RPMI8226 (cell line): ENCODE measurements at places on chromosomes 16 and 17.

GRCh38 chr16:67533024-67533560, 4.5 kb downstream of the RIPOR1 start:
- no peak for DNase-seq

DNA sequence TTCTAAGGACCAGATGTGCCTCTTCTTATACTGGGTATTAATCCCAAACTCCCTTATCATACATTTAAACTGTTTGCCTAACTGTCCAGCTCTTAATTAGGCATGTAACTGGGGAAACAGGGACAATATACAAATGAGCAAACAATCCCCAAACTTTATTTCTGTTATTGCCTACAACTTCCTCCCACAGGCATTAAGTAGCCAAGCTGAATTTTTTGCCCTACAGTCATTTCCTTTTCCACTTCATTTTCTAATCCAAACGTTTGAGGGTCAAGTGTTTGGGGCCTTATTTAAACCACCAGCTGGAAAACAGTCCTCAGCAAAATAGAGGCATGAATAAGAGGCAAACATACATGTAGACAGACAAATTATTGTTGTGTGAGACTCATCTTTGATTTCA, 77.4 kb upstream of the CCL2 start:
- no peak for DNase-seq

DNA sequence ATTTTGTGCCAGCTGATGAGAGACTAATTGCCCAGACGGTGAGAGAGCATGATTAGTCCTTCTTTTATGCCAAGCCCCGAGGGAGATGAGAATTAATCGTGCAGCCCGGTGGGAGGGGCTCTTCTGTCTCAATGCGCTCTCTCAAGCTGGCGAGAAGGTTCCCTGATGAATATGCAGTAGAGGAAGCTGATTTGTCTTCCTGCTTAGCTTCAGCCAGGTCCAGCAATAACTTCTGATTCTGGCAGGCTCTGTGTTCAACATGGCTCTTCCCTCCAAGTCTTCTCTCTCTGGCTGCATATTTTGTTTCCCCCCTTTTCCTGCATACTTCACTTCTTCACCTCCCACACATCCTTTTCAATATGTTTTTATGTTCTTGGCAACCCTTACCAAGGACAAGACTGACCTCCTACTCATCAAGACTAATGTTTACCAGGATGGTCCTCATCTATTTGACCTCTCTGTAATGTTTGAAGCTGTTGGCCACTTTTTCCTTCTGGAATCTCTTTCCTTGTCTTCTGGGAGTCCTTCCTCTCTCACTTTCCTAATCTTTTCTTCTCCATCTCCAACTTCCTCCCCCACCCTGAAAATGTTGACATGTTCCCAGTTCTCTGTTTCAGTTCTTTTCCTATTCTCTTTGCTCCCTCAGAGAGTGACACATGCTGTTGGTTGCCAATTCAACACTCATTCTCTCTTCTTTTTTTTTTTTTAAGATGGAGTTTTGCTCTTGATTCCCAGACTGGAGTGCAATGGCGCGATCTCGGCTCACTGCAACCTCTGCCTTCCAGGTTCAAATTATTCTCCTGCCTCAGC, 33.1 kb downstream of the ARL4D start:
- no peak for DNase-seq

DNA sequence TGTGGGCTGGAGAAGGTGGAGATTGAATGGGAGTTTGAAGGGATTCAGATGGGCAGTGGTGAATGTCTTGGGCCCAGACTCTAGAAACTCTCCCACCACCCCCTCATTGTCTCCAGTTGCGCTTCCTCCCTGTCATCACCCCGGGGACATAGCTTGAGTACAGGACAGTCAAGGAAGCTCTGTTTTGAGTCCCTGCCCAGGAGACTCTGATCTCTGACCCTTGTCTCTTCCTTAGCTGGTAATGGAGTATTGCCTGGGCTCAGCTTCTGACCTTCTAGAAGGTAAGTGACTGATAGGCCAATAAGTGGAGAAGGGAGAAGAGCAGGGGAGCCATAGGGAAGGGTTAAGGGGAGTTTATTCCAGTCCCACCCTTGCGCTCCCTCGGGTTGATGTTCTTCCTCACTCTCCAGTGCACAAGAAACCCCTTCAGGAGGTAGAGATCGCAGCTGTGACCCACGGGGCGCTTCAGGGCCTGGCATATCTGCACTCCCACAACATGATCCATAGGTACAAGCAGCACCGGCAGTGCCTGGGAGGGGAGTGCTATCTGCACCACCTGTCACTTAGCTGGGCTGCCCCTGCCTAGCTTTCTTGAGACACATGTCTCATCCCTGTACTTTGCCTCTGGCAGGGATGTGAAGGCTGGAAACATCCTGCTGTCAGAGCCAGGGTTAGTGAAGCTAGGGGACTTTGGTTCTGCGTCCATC, 5.0 kb downstream of the TAOK2 start:
- DNase-seq, result no peak

GRCh38 chr17:13016881-13017654, 759 bp downstream of the ELAC2 start:
- no peak for DNase-seq

- no peak for DNase-seq
Observed at GRCh38 chr17:32998887-32999228, 7.2 kb downstream of the SPACA3 start.

DNA sequence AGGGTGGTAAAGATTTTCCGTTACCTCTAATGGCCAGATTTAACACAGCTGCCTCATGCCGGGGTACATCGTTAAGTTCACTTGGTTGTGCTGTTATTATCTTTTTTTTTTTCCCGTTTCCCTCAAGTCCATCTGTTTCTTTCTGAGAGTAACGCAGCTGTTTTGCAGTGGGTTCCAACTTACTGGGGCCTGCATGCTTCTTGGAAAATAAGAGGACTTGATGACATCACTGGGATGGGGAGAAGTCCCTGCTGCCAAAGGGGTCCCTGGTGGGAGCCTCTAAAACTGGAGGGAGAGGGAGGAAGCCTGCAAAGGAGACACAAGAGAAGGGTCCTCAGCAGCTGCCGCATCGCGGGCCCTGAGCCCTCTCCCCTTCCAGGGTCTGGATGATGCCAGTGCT, 77.8 kb upstream of the NOL11 start:
- no peak for DNase-seq

GRCh38 chr16:14303182-14303618, 232.1 kb downstream of the MRTFB start:
- DNase-seq, result peak; percentile 40

DNA sequence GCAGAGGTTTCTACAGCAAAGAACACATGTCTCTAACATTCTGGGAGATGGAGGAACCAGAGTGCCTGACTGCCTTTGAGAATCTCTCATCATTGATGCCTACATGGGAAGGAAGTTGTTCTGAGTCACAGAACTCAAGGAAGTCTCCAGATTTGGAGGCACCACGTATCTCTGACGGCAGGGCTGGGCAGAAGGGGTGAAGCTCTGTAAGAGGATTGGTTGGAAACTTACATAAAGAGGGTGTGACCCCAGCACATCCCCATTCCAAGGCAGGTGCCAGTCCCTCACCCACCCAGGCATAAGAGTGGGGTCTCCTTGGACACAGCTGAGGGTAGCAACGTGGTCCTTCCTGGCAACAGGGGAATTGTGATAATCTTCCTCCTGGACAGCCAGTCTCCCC, 17.4 kb downstream of the TNFRSF13B start:
- no peak for DNase-seq

DNA sequence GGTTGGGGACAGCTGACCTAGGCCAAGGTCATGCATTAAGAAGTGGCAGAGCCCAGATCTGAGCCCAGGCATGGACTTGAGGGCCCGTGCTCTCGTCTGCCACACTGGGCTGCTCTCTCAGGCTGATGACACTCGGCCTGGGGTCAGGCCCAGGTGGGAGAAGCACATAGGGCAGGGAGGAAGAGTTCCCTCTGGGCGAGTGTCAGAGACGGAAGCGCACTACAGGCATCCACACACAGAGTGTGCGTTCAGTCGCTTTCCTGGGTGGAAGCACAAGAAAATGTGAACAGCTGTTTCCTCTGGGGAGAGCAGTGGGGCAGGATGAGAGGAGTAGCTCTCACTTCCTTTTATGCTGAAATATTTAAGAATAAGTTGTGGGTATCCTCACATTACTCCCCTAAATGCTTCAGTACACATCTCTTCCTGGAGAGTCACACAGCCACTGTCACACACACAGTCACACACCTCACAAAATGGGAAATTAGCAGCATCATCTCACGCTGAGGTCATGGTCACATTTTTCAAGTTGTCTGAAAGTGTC, 59.7 kb downstream of the B9D1 start:
- no peak for DNase-seq

GRCh38 chr17:47862621-47863440, 11.9 kb upstream of the SP6 start:
- no peak for DNase-seq

GRCh38 chr17:67090341-67090740, 46.0 kb downstream of the CACNG1 start:
- no peak for DNase-seq

DNA sequence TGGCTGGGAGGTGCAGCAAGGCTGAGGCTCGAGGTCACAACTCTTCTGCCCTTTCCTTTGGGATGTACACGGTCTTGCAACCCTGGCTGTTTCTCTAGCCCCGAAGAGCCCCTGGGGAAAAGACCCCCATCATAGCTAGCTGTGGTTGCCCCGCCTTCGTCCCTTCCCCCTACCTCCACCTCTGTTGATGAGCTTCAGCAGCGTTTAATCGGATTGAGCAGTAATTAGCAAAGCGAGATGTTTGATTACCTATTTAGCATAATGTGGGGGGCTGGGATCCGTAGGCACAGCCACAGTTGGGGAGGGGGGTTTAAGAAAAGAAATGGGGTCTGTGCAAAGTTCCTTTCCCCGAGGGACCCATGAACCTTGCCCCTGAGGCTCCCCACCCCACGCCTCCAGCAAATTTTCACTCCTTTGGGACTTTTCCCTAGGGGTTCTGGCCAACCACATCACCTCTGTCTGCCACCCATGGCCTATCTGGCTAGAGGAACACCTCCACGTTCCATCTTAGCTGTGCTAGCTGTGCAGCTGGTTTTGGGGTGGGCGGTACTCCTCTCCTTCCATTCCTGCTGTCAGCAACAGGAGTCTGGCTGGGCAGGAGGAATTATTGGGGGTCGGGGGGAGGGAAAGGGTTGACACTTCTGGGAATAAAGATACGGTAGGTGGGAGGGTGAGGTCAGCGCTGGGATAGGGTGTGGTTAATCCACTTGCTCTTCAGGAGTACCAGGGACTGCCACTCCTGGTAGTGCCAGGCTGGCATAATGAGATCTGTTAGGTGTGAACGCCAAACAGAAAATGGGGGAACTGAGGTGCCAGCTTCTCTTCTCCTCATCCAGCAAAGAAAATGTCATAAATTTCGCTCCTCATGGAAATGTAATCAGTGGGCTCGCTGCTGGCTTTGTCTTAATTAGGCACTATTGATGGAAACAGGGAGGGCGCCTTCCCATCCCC, 1.3 kb upstream of the DNAH2 start:
- no peak for DNase-seq

DNA sequence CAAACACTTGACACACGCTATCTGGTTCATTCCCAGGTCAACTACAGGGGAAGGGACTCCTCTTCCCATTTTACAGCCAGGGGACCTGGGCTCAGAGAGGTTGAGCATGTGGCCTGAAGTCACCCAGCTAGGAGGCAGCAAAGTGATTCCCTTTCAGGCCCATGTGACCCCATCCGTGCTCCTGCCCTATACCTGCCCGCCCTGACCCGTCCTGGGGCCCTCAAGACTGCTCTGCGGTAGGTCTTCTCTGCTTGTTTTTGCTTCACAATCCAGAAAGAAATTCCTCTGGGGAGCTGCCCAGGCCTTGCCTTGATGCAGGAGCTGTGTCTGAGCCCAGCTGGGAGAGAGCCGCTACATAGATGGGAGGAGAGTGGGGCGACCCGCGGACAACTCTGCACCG, 161.4 kb downstream of the SDK2 start:
- DNase-seq, result no peak

GRCh38 chr16:84931506-84931905, 79.8 kb downstream of the ZDHHC7 start:
- no peak for DNase-seq

DNA sequence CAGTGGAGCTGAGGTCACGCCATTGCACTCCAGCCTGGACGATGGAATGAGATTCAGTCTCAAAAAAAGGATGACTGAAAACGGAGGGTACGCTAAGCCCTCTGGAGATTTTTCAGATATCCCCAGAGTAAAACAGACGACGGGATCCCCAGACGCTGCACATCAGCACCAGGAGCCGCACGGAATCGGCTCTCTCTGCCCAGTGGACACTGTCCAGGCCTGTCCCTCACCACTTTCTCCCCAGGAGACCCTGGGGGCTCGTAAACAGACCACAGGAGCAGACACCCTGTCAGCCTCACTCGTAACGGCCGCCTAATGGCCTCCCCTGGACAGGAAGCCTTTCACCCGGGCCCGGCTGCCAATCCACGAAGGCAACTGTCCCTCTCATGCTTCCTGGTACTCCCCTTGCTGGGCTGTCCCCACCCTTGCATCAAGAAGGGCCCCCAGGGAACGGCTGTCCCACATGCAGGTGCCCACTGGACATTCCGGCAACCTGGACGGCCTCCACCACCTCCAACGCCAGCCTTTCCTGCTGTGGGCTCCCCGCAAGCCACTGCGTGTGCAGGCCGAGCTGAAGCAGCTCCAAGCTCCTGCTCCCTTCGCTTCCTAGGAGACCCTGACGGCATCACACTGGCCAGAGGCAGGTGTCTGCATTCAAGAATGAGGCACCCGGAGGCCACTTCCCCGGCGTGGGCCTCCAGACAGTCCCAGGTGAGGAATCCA, 74.3 kb downstream of the TIMM22 start:
- DNase-seq, result no peak

DNA sequence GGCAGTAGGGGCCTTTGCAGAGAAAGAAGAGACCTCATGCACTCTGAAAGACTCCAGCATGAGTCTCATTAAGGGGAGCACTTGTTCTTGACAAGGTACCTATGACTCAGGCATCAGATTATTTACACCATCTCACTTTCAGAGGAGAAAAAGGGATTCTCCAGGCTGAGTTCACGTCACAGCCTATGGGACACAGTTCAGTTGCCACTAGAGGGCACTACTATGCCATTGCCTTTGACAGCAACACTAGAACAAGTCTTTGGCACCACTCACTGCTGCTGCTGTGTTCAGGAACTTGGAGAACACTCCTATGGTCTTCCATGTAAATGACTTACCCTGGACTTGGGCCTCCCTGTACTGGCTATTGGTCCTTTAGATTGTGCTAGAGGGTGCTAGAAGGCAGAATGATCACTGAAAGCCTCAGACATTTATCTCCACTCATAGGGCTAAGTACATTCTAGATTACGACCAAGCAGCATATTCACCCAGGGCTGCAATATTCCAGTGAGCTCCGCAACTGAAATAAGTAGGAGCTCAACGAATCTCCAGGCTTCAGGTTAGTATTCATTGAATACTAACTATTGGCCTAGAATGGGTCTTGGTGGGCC, 225.1 kb upstream of the CA10 start:
- DNase-seq, result peak; percentile 65

GRCh38 chr16:16828913-16829398, 450.0 kb downstream of the NPIPA7 start:
- DNase-seq, result no peak
